ENCODE measurements at places on chromosomes 12 and 14.

GRCh38 chr12:59193476-59194050 lies 273.3 kb upstream of the LRIG3 start:
- no peak for DNase-seq

DNA sequence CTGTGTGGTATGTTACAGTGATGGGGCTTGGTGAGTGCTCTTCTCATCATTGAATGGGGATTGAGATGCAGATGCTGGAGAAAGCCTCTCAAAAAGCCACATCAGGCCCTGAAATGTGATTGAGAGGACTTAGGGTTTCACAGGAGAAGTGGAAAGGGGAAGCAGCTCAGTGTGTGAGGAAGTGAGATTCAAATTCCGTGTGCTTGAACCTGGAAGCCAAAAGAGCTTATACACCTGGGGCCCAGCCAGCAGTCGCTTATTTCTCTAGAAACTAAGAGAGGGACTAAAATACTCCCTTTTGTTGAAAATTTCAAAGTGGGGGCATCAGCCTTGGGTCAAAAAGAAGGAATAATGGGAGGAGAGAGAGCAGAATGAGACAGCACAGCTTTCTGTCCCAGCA lies 39.1 kb upstream of the GZMB start:
- no peak for DNase-seq

DNA sequence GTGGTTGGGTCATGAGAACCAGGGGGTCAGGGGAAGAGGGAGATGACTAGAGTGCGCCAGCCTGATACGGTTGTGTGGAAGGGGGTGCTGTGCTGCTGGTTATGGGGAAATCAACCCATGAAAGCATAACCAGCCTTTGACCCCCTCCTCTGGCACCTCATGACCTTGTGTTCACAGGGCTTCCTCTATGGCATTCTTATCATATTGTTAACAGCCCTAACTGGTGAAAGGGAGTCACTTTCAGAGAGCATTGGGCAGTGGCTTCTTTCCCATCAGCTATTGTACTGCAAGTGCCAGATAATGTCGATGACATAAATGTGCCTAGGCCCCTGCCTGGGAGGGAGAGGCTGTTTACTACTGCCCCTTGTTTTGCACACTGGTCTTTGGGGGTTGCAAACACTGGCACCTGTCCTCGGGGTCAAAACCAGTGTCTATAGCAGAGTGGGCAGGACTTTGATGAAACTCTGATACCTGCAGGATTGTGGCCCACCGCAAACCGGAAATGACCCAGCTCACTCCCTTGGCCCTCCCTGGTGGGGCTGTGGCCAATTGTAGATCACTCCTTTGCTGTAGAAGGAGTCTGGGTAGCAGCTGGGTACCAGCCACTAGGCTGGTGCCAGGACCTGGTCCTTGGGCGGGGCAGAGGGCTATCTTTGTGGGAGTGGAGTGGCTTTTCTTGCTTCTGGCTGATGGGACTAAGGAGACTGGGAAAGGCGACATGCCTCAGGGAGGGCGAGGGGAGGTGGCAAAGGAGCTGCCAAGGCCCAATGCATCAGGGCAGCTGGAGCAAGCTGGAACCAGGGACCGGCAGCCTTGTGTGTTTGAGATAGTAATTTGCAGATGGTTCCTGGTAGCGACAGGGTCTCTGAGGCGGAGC lies 634 bp upstream of the TMEM63C start:
- DNase-seq = no peak

DNA sequence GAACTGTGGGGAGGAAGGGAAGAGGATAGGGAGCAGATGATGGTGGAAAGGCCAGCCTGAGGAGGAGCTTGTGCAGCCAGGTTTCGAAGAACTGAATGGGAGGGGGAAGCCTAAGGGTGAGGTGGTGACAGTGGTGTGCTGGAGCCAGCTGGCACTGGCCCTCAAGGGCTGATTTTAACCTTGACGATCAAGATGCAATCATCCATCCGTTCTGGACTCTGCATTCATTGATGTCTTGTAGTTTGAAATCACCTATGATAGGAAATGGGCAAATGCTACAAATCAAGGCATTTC lies 2.8 kb upstream of the ATG101 start:
- DNase-seq = no peak
